ENCODE measurements at places on chromosomes 4 and X.

- no peak for DNase-seq
These were observed at the start of gene TNMD for GRCh38 chrX:100584611-100585010. Gene TNMD, plus strand, starts transcription at chrX:100584936. Its CDS starts 83 bp downstream, at chrX:100585019.

DNA sequence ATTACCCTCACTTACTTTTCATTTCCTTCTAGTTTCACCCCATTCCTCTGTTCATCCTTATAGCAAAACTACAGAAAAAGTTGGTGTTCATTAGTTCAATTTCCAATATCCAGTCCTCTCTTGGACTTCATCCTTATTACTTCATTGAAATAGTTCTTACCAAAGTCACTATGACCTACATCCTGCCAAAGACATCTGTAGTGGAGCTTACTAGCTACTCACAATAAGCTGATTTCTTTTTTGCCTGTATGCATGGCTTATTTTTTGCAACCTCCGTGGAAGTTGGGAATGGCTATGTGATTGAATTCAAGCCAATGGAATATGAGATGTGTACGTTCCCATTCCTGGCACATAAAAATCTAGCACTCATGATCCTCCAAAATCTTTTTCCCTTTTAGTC is 4.6 kb upstream of the CDKL2 start:
- DNase-seq = no peak

GRCh38 chrX:100681599-100681998 is 37.6 kb downstream of the SRPX2 start:
- no peak for DNase-seq

DNA sequence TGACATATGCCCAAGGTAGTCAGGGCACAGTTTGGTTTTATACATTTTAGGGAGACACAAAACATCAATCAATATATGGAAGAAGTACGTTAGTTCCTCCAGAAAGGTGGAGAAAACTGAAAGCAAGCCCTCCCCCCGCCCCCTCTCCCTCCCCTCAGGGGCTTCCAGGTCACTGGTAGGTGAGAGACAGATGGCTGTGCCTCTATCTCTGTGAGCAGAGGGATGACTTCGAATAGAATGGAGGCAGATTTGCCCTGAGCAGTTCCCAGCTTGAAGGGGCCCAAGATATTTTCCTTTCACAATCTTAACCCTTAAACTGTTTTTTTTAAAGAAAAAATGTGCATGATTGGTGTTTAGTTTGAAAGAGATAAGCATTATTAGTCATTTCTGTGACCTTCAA is 114.0 kb downstream of the PCDH10 start:
- no peak for DNase-seq

DNA sequence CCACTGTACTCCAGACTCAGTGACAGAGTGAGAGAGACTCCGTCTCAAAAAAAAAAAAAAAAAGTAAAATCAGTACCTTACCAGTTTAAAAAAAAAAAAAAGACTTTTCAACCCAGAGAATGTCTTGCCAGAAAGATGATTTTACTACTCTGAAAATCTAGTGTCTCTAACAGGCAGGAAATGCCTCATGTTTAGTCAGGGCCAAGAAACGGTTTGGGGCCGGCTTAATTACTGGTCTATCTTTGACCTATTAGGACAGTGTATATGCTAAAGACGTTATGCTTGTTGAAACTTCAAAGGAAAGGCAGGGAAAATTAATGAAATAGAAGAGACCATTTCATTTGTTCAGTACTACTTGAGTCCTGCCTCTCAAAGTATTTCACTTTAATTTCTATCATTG is 9.9 kb downstream of the BEND4 start:
- DNase-seq = no peak
